Fibroblast of villous mesenchyme (primary cell): ENCODE measurements at places on chromosomes 4 and X.

- DNase-seq: no peak
These were observed 181.6 kb upstream of the NOCT start for GRCh38 chr4:138833974-138834373.

DNA sequence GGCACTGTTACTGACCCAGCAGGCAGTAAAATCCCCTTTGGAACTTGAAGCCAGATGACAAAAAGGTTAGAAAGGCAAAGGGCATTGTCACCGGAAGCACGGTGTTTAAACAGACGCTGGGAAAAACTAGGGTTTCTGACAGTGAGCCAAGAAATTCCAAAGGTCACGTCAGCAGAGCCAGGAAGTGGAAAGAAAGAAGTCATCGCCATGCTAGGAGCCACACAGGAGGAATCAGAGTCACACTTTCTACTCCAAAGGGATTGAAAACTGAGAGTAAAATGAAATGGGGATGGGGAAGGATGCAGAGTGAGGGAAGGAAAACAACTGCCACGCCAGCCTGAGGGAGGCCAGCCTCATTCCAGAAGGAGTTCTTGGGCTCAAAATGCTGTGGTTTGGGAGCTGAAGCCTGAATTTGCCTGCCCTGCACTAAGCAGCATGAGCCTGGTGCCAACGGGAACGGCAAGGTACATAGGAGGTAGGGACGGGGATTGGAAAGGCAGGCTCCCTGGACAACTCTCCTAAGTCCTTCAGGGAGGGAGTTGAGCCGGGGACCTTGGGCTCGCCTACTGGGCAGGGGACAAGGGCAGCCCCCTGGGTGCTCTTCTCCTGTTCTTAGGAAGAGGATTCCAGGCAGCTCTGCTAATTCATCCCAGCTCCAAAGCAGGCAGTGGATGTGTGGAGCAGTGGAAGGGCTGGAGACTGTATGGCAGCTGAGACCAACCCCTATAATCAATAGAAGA lies 66.8 kb downstream of the SOWAHB start:
- DNase-seq: peak; percentile 98

DNA sequence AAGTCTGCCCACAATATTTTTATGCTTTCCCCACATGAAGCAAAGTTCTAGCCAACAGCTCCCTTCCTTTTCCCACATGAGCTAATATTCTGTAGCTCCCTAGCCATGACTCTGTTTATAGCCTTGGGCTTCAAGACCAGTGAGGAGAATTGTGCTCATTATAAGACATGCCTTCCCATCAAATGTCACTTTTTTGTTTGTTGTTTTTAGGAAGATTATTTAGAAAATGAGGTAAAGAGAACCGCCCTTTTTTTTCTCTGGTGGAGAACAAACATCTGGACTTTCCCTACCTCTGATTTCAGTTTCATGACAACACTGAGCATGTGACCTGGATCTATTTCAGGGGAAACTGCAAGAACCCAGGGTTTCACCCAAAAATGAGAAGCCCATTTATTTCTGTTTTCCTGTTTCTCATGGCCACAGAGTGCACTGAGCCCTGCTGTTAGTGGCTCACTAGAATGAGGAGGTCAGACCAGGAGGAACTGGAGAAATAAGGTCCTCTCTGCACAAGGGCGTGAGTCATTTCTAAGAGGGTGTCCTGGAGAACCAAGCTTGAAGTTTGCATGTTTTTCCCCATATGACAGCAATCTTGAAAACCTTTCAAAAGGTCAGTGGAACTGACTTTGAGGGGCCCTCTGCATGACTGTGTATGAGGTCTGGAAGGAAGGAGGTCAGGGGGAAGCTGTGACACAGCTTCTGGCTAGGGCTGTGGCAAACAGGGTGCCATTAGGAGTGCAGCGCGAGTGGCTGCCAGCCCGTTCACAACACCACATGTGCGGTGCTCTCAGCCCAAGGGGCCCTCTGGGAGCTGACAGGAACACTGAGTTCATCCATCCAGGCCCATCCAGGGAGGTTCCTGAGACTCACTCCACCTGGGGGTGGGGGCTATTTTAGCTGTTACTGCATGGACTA lies 55.2 kb downstream of the CHST7 start:
- peak; percentile 60 for DNase-seq

DNA sequence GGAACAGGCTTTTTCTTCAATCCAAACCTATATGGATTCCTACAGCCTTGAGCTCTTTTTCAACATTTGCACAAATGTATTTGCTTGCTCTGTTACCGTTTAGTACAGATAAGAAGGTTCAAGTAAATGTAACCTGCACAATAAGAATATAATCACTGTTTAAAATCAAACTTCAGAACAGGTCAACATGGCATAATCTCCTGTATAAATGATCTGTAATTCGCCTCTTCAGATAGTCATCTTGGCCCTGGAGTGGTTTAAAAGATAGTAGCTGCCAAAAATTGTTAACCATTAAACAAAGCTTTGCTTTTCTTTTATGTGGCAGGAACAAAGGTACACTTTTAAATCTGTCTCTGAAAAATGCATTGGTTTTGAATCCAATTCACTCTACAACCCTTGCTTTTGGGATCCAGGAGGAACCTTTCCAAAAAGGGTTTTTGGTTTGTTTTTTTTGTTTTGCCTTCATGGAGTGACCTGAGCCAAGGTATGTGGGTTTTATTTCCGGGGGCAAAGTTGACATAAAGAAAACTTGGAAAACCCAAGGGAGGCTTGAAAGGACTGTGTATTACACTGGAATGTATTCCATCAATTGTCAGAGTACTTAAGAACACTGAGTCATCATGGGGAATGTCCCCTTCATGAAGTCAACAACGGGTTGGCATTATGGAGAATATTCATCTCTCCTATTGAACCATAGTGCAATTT lies 210.4 kb upstream of the HCCS start:
- DNase-seq: no peak

DNA sequence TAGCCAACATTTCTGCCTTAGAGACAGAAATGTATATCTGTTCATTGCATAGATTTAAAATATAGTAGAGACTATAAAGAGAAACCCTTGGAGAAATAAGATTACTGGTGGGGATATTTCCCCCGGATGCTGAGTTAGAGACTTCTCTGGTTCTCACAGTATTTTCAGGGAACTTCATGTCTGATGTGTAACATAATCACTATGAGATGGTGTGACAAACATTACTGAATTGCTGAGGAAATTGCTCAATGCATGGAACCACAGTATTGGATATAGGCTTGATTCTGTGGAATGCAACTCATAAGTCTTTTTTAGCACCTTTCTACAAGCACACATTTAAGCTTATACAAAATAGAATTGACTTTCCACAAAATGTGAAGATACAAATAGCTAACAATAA lies 152.7 kb downstream of the SOWAHB start:
- peak; percentile 72 for DNase-seq

DNA sequence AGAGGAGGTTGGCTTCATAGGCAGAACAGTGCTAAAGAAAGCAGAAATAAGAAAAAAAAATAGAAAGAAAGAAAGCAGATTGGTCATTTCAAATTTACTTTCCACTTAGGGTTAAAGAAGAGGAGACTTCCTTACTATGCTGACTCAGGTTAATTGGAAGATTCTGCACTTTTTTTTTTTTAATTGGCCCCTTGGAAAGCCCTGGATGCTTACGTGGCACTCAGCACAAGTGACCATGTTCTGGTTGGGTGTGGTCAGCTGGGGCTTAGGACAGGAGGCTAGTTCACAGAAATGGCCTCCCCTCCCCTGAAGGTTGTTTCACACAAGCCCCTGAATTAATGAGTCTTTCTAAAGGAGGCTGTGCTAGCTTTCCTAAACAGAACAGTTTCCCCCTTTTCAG lies 14.5 kb downstream of the MAGEA9B start:
- DNase-seq: no peak
